Non-pigmented ciliary epithelial cell (primary cell): ENCODE measurements at places on chromosomes 16 and 17.
A peak's percentile ranks its signal among the peaks of the same experiment; 100 is the strongest.

DNA sequence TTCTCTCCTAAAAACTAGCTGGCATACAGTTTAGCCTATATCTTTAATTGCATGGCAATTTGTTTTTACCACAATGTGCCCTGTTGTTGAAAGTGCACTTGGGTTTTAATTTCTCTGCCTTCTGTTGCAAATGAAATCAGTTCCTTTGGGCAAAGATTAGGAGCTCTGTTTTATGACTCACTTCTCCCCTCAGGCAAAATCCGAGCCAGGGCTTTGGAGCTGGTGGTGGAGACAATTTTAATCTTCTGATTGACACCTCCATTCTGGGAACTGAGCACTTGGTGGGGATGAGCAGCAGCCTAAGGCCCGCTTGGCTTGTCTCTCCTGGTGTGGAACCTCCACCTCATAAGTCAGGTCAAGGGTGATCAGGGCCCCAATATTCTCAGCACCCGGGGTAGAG is 13.3 kb upstream of the MYH8 start:
- no peak for DNase-seq

DNA sequence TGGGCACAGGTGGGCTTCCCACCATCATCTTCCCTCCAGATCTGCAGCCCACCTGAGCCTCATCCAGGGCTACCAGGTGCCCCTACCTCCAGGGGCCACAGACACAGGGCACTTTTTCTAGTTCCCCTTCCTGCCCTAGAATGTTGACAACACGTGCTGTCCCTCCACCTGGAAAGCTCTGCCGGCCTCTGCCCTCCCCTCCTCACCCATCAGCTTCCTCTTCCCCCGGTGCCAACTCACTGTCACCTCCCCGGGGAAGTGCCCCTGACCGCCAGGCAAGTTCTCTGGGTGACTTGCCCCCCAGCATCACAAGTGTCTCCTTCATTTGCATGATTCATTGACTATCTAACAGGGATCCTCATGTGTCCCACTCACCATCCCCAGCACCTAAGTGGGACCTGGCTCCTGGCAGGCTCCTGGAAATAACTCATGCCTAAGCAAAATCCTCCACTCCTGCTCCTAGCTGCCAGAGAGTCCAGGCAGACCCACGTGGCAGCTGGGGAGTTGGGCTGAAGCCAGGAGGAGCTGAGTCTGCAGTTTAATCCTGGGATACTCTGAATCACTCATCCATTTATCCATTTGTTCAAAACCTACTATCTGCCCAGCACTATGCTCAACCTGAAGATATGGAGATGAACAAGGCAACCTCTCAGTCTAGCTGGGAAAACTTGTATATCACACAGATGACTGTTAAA is 304.4 kb downstream of the FOXL1 start:
- peak; percentile 51 for DNase-seq

GRCh38 chr17:28478712-28479615 is 5.5 kb downstream of the SLC13A2 start:
- no peak for DNase-seq

- DNase-seq: no peak
Measured at GRCh38 chr16:4216596-4216995, 25.3 kb downstream of the SRL start.

DNA sequence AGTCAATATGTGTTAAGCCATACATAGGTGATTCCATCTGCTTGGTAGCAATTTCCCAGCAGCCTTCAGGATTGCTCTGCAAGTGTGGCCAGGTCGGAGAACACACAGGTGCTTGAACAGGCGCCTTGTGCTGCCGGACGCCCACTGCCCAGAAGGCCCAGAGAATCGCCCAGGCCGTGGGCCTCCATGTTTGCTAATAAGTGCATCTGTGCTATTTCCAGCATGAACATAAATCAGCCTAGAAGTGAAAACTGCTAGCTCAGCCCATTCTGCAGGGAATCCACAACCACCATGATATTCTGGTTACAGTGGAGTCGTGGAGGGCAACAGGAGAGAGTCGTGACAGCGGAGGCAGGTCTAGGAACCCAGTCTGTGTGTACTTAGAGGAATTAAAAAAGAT is 78.1 kb downstream of the ZFHX3 start:
- DNase-seq: no peak

- DNase-seq: no peak
Measured at GRCh38 chr17:59745040-59745439, 37.6 kb downstream of the VMP1 start.

DNA sequence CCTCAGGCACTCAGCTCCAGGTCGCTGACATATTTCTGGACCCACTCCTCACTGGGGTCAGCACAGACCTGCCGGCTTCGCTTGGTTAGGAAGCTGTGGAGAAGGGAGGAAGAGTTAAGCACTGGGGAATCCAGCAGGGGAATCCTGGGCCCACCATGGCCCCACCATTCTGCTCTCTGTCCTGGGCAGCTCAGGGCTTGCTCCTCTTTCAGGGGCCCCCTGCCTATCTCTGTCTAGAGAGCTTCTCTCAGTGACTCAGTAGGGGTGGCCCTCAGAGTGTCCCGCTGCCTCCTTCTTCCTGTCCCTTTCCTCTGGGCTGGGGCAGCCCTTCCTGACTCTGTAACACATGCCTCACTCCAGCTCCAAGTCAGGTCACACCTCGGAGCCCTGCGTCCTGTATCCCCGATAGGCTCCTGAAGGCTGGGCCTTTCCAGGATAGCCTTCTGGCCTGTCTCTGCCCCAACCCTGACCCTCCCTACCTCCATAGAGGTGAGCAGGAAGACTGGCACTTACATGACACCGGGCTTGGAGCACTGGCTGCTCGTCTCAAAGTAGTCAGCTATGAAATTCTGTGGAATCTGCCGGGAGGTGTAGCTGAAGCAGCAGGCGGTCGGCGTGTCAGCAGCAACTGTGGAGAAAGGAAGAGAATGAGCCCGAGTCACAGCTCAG is 1.1 kb downstream of the CCL3 start:
- DNase-seq: no peak

DNA sequence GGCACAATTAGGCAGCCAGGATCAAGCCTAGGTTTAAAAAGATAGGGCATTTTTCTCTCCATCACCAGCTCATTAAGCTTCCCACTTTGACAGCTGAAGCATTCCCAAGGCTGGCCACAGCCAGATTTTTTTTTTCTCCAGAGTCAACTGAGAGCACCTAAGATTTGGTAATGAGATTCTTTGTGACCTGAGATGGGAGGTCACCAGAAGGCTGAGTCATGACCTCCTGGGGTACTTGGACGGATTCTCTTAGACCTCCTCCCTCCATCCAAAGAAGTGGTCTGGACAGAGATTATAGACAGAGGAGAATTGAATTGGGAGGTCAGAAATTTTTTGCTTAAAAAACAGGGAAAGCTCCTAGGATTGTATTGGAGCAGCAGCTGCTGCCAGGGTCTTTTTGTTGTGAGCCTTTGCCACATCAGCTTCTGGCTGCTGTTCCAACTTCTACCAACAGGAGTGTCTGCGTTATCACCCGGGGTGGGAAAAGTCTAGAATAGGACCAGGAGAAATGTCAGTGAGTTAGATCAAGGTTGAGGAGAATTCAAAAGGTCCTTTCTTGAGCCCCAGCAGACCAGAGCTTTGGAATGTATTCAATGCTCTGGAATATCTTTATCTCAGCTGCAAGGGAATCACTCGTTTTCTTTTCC is 221.2 kb upstream of the N4BP1 start:
- DNase-seq: no peak
